ENCODE measurements at places on chromosomes 6 and 20.

DNA sequence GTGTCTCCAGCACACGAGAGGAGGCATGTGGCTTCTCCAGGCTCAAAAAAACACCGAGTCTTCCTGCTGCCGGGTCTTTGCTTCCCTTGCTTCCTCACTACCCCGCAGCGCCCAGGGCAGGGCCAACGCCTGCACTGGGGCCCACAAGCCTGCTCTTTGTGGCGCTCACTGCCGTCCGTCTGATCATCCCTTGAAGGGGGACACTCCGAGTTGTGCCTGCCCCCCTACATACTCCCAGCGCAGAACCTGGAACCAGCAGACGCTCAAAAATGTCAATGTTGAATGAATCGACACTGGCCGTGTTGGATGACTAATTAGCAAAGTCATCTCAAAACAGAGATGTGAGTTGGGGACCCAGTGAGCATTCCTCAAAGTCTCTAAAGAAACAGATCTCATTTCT lies 8.1 kb upstream of the ARFGAP1 start:
- DNase-seq, result no peak

- no peak for DNase-seq
Observed at GRCh38 chr20:48238781-48239180, 453.5 kb upstream of the SULF2 start.

DNA sequence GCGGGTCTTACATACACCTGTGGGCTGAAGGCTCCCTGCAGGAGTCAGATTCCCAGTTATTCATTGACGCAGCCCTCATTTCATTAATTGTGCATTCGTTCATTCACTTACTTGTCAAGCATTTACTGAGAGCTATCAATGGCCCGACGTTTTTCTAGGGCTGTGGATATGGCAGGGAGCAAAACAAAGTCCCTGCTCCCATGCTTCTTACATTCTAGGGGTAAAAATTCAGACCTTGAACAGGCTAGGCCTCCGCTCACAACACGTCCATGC lies 369 bp upstream of the NSFL1C start:
- DNase-seq, result no peak

- DNase-seq, result no peak
Observed at GRCh38 chr6:51908243-51908642, 179.2 kb downstream of the PKHD1 start.

- no peak for DNase-seq
Observed at GRCh38 chr6:3402310-3403237, 54.3 kb downstream of the SLC22A23 start.

DNA sequence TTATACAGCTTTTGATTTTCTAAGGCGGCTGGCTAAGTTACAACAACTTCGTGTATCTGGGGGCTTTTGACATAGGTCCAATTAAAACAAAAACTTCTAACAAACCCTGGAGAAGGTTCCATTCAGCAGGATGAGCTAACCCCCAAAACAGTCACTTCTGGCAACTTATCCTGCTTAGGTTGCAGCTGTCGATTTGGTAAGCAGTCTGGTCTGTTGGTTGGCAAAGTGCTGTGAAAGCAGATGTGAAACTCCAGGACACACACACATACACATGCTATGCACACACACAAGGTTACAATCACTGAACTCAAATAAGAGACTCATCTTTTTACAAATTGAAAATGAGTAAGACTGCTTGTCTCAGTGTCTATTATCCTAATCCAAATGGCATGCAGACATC lies 119.0 kb upstream of the STMND1 start:
- DNase-seq, result no peak

- no peak for DNase-seq
Observed at GRCh38 chr20:39107741-39108140, 145.6 kb downstream of the DHX35 start.

DNA sequence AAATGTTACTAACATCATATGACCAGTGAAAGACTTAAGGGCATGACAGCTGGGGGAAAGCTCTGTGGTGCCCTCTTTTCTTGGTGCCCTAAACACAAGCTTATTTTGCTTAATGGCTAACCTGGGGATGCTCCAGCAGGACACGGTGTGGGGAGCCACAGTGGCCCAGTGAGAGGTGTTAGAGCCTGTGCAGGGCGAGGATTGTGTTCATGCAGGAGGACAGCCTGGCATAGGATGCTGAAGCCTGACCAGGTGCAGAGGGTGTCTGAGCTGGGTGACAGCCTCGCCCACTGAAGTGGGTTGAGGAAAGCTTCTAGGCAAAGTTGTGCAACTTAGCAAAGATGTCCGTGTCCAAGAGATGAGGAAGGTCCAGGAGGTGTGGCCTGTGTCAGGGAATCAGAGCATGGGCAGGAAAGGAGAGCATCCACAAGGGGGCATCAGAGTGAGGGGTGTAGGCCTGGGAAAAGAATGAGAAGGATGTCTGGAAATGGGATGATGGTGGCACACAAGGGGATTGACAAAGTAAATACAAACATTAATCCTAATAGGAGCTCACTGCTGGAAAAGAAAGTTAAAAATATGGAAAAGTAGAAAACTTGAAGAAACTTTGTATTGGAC lies 33.9 kb downstream of the SLC17A4 start:
- DNase-seq, result peak; percentile 49

DNA sequence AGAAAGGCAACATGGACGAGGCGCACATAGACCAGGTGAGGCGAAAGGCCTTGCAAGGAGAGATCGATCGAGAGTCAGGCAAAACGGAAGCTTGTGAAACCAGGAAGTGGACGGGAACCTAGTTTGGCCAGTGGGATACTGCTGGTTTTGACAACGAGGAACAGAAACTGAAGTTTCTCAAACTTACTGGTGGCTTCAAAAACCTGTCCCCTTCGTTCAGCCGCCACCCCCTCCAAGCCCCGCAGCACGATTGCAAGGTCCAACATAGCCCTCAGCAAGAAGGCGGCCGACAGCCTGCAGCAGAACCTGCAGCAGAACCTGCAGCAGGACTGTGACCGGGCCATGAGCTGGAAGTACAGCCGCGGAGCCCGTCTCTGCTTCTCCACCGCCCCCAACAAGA lies 238.0 kb downstream of the KHDC1L start:
- DNase-seq, result no peak

GRCh38 chr20:2894221-2894620 lies 20.9 kb downstream of the PTPRA start:
- DNase-seq, result no peak

DNA sequence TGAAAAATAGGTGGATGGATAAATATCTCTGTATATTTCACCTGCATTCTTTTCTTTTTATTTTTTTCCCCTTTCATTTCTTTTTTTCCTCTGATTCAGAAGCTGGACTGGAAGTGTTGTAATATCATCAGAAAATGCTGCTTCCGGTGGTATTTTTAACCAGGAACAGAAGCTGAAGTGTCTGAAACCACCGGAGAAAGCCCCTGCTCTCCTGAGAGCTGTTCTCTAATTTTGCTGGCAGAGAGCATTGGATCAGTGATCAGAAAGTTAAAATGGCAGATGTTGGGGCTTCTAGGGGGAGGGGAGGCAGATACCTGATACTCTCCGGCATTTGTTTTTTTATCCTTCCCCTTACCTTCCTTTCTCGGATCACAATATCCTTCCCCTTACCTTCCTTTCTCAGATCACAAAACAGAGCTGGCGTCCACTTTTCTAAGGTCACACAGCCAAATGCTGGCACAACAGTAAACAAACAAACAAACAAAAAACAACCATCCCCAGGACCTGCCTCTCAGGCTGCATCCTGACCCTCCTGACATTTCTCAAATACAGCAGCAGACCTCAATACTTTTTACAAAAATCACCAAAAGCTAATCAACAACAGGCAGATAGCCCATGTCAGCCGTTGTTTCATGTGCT lies 143.2 kb upstream of the ZNF217 start:
- peak; percentile 83 for DNase-seq

- no peak for DNase-seq
Observed at GRCh38 chr20:8221887-8222419, 89.9 kb downstream of the PLCB1 start.

DNA sequence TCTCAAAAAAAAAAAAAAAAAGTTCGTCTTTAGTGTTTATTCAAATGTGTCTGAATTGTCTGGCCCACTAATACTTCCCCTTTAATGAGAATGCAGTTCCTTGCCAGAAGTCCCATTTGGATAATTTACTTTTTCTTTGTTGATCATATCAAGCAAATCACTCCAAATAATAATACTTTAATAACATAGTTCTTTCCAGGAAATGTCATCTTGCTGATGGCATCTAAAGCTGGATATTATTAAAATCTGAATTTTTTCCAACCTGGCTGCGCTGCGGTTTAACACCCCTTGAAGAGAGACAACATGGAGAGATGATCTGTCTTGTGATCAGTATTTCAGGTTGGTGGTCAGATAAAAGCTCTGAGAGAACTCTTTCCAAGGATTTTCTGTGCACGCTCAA lies 111.2 kb upstream of the CNKSR3 start:
- DNase-seq, result no peak

DNA sequence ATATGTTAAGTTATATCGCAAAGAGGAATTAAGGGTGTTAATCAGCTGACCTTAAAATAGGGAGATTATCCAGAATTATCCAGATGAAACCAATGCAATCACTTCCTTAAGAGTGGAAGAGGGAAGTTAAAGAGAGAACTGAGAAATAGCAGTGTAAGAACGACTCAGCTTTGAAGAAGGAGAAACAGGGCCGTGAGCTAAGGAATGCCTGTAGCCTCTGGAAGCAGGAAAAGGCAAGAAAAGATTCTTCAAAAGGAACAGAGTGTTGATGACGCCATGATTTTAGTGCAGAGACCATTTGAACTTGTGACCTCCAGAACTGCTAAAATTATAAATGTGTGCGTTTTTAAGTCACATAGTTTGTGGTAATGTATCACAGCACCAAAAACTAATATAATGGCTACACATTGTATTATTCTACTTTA lies 32.7 kb downstream of the ILRUN start:
- DNase-seq, result peak; percentile 43

- no peak for DNase-seq
Observed at GRCh38 chr6:161238081-161238480, 35.8 kb downstream of the AGPAT4 start.

DNA sequence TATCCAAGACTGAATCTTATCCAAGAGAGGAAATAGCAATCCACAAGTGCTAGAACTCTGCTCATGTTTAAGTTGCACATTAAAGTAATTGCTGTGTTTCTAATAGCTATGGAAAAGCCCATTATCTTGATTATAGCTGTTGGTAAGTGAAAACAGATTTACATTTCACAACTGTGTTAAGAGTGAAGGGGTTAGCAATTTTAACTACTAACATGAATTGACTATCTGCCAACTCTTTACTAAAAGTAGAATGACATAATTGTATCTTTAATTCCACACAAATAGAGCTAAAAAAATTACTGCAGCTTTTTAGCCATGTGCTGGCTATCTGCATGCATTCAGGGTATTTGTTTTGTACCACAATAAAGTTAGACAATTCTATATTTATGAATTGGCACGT lies 277.9 kb upstream of the IRAK1BP1 start:
- DNase-seq, result no peak

- DNase-seq, result no peak
Observed at GRCh38 chr6:10416863-10417641, 2.2 kb upstream of the TFAP2A start.

DNA sequence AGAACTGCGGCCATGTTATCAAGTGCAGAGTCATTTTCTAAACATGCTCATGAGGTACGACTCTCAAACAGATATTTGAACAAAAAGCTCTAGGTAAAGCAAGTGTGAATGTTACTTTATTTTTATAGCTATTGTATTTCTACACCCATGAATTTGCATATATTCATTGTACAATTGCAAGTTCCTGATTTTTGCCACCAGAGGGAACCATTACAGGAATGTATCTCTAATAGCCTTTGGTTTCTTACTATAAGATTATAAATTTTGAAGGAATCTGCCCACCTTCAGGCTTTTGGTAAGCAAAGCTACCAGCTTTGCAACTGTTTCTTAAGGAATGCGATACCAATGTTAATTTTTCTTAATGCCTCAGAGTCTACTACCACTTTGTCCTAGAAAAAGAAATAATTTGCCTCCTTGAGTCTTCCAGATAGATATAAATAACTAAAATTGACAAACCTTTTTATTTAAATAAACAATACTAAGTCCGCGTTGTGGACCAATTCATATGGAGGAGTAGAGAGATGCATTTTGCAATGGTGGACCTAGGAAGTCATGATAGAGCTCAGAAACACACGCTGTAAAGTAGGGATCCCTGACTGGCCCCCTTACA lies 125.4 kb upstream of the SAMD5 start:
- peak; percentile 25 for DNase-seq

DNA sequence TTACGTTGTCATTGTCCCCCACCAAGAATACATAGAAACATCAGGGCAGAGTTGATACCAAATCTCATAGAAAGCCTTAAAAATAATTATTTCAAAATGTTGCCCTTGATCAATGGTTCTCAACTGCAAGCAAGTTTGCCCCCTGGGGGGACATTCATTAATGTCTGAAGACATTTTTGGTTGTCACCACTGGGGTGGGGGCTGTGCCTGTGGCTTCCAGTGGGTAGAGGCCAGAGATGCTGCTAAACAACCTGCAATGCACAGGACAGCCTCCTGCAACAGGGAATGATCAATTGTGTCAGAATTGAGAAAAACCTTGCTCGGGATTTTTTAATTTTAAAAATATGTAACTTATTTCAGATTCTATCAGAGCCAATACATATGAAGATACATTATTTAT lies 130.6 kb upstream of the DOK5 start:
- DNase-seq, result no peak

GRCh38 chr20:4401601-4402000 lies 320.1 kb upstream of the PRND start:
- no peak for DNase-seq

DNA sequence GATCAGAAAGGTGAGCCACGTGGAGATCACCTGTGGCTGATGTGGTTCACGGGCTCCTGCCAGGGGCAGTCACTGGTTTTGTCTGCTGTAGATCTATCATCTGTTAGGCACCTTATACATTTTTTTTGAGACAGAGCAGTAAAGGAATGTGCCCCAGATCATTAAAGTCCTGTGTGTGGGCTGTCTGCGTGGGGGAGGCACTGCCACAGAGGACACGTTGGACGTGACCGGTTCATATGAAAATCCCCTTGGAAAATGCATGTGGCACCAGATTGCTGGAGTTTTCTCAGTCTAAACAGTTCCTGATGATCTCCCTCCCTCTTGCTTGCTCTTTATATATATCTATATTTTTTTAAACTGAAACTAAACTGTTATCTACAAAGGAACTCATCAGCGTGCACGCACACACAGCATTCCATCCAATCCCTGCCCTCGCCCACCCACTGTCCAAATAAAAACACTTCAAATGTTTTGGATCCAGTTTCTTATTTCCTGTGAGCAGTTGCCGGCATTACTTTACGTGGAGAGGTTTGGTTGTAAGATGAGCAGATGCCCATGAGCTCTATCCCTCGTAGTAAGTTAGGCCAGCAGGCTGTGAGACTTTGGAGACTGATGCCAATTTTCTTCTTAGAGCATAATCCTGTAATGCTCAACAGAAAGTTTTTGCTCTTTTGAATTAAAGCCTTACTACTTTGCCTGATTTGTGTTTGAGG lies 161.6 kb upstream of the EXOC2 start:
- DNase-seq, result no peak

DNA sequence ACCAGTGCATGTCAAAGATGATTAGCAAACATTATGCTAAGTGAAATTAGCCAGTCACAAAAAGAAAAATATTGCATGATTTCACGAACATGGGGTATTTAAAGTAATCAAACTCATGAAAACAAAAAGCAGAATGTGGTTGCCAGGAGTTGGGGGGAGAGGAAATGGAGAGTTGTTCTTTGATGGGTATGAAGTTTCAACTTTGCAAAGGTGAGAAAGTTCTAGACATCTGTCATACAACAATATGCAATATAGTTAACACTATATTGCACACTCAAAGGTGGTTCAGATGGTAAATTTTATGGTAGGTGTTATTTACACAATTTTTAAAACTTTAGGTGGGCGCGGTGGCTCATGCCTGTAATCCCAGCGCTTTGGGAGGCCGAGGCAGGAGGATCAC lies 13.4 kb upstream of the GCNT2 start:
- no peak for DNase-seq
